MG63 (cell line): ENCODE measurements at places on chromosomes 3 and 15. TPM values are rescaled to one million over a fixed set of nuclear protein-coding genes. Genes with fewer than 3 reads are reported as not detected.
A peak's percentile ranks its signal among the peaks of the same experiment; 100 is the strongest.

DNA sequence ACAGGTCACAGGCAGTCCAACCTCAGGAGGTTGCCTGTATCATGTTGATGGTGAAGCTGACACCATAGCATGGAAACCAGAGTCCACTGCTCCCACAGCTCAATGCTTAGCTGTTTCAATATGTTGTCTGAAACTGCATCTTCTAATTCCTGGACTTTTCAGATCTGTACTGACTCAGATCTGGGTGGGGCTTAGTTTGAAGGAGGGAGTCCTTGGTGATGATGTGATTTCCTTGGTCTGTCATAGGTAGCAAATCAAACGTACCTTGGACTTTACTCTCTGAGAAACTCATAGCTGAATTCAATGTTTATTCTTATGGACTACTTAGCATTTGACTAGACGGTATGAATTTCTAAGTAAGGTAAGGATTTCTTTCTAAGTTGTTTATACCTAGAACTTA lies at the start of gene HHLA2:
TSS of gene HHLA2 (plus strand) at position 310 of the 400 bp plus-strand sequence. CDS start 55,266 bp downstream, outside the sequence.
- no peak for DNase-seq

DNA sequence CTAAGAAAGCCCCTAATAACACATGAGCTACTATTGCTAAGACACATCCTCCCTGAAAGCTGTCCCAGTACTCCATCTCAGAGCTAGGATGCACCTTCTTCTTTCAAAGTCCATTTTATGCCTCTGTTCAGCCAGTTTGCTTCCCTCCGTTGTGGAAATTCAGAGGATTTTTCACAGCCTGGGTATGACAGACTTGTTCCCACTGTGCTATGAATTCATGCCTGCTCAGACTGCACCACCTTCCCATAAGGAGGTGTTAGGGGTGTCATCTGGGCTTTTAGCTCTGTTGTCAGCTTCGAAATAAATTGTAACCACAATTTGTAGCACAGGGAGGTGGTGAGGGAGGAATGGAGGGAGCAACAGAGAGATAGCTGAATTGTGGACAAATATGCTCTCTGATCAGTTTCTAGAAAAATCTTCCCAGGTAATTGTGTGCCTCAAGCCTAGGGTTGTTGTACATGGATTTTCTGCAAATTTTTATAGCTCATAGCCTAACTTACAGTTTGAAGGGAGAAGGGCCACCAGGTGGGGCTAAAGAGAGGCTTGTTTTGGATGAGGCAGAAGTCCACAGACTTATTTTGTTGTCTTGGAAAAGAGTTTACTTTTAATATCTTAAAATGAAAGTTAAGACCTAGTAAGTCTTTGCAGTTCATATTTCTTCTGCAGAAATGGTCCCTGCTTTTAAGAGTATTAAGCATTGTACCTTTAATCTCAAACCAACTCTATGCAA lies 462.0 kb downstream of the PDCD6IP start:
- DNase-seq: peak; percentile 7

ERICH6 gene
- total RNA-seq: 0.66 TPM in 1 of 2 replicates, not detected in the other

DNA sequence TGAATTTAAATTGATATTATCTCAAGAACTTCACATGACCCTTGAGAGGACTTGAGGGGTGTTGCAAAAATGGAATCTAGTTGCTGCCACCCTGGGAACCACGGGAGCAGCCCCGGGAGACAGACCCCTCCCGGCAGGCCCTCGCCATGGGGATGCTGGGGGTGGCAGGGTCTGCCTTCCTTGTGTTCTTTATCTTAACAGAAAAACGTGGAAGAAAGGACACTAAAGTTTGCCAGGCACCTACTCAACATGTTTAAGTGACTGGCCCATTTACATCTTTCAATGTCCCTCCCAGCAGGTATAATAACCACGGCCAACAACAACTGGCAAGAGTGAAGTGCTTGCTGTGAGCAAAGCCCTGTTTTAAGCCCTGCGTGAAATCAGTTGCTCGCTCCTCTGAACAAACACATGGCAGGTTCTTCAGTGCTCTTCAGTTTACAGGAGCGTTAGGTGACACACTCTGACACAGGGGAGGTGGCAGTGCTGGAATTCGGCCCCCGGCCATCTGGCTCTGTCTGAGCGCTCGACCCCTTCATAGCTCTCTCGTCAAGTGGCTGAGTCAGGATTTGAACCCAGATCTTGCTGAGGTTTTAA lies 112.5 kb downstream of the ASB7 start:
- DNase-seq: peak; percentile 69

DNA sequence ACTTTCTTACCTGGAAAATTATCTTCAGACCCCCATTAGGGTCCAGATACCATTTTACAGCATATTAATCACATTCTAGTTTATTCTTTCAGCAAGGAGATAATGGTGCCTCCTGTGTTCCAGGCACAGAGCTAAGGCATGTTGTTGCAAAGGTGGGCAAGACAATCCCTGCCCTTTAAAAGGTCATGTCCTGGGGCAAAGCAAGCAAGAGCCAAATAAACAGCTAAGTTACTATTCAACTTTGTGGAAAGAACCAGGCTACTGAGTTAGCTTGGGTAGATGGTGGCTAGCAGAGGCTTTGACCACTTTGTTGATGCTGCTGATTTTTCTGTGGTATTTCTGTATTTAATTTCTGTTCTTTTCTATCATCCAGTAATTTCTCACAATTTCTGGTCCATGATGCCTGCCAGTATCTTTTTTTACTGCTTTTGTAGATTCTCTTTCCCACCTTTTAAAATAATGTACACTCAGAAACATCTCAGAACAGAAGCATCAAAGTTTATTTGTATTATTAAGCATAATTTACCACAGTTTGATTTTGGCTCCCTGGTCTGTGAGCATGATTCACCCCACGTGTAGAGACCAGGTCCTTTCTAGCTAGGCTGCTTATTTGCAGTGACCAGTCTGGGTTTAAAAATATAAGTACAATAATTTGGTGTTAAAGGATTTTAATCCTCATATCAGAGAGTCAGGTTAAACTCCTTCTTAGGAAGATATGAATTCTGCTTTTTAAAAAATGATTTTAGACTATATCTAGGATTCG lies 71.5 kb downstream of the LRRC28 start:
- DNase-seq: peak; percentile 38

GRCh38 chr15:75544359-75544758 lies 34.8 kb downstream of the PTPN9 start:
- DNase-seq: no peak

GRCh38 chr3:16599694-16600093 lies 5.5 kb downstream of the DAZL start:
- DNase-seq: no peak

DNA sequence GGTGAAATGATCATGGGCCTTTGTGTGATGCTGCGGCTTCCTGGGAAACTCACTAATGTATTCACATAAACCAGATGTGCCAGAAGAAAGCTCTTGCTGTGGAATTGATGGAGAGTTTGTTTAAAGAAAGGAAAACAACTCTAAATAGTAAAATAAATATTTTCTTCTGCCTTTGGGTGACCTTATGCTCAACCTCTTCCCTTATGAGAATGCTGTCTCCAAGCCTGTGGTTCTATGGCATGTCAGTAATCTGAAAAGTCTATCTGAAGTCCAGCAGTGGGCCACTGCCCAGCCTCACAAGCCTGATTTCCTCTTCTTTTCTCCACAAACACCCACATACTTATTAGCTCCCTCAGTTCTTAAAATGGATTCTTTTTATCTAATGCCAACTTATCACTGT lies 49.9 kb upstream of the PHLDB2 start:
- DNase-seq: peak; percentile 47

PIERCE2 gene
- 3.7 TPM in 1 of 2 replicates, not detected in the other for total RNA-seq

GRCh38 chr3:111415018-111415417 lies 127.0 kb upstream of the CD96 start:
- no peak for DNase-seq

DNA sequence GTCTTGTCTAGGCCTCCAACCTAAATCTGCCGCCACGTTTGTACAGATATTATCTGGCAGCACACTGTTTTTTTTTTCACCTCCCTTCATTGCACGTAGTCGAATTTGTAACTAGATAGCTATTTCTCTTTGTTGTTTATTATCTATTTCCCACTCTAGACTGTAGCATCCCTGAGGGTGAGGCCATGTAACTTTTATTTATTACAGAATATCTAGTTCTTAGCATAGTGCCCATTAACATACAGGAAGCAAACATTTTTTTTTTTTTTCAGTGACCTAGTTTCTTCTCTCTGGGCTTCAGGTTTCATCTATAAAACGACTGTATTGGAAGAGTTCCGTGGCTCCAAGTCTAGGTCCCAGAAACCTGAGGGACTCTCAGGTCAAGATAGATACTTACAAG lies 354.3 kb downstream of the FGF12 start:
- no peak for DNase-seq

DNA sequence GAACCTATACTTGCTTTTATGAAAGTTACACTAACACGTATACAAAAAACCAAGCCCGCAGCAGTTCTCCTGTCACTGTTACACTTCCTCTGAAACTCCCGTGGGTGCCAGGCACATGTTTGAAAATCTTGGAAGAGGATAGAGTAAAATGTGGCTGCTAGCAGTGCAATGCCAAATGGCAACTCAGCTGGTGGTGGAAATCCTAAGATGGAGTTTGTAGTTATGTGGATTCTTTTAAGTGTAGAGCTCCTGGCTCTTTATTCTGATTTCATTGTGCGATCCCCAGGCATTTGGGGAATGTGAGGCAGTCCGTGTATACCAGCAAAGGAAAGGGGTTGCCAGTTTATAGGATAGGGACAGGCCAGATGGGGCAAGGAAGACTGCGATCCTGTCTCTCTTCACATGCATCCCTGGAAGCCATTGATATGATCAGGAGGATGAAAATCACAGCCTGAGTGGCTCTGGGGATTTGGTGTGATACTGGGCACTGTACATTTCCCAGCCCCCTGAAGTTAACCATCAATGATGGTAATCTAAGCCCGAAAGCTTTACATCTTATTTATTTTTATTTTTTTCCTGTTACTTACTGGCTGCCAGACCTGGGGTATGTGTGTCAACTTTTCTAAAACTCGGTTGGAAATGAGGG lies 1.1 kb downstream of the STAC start:
- DNase-seq: no peak

GRCh38 chr15:81386947-81387346 lies 12.9 kb upstream of the TMC3 start:
- DNase-seq: no peak

GRCh38 chr3:140467796-140468315 lies 210.0 kb upstream of the TRIM42 start:
- no peak for DNase-seq

- no peak for DNase-seq
Observed at GRCh38 chr3:144324076-144324475, 352.5 kb downstream of the DIPK2A start.

GRCh38 chr3:179474480-179474879 lies 23.2 kb upstream of the GNB4 start:
- DNase-seq: no peak

GRCh38 chr3:134326126-134326525 lies 48.1 kb downstream of the AMOTL2 start:
- DNase-seq: no peak

DNA sequence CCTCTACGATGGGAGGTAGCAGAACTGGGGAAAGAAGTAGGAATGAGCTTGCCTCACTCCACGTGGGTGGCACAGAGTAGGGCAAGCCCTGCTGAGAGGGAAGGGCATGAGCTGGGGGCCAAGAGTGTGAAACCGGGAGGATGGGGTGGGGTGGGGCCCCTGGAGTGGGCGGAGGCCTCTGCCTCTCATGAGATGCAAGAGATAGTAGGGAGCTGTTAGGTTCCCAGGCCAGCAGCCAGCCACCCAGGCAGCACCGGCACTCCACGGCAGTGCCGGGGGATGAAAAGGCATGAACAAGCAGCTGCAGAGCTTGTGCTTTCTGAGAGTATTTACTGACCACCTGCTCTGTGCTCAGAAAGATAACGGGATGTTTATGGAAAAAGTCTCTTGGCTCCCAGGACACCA lies 24.4 kb upstream of the PLA2G4E start:
- no peak for DNase-seq
